ENCODE measurements at places on chromosomes 16 and 17. TPM values are rescaled to one million over a fixed set of nuclear protein-coding genes. Genes with fewer than 3 reads are reported as not detected.

- peak; percentile 49 for DNase-seq
Observed at GRCh38 chr16:61887903-61888302, 148.3 kb downstream of the CDH8 start.

The HOXB2 gene
- not detected for total RNA-seq

DNA sequence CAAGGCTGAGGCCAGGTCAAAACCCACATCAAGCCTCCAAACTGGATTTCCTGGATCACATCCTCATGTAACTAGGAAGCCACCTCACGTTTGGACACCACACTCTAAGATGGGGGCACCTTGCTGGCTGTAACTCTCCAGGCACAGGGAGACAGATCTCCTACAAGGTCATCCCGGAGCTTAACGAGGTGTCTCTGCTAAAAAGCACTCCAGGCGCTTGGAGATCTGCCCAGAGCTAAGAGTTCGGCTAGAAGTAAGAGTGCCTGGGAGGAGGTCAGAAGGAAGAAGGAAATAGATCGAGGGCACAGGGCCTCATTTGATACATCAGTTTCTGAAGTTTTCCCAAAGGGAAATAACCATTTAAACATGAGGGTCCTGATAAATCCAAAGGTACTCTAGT is 15.9 kb downstream of the PSMB3 start:
- no peak for DNase-seq

The RARA gene
- total RNA-seq = 12.1 TPM

DNA sequence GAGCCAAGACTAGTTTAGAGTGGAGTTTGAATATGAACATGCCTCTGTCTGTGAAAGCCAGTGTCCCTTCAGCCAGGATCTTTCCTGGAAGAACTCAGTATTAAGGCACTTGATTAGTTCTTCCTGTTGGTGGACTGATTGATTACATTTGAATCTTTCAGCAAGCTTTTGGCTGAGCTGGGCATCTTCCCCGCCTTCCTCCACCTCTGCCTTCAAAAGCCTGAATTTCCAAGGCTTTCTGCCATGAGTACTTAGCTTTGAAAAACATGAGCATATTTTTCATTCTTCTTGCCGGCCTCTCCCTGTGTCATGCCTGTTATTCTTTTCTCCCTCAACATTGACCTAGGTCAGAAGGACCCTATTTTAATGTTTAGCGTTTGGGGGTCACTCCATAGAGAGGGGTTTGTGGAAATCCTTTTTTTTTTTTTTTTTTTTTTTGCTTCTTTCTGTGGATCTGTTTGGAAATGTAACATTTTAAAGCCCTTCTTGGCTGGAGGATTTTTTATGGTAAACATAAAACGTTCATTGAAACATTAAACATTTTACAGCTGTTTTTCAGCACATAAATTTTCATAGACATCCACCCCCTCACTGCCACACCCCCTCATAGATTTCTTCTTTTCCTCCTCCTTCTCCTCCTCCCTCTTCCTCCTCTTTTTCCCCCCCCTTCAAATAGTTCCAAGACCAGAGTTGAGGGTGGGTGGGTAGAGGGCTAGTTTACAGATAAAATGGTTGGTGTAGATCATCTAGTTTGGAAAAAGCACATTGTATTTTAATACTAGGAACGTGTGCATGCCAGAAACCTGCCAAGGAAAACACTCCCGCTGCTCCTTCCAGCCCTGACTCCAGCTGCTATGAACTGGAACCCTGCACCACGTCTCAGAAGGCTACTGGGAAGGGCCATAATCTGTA is 645.9 kb downstream of the WWOX start:
- no peak for DNase-seq

DNA sequence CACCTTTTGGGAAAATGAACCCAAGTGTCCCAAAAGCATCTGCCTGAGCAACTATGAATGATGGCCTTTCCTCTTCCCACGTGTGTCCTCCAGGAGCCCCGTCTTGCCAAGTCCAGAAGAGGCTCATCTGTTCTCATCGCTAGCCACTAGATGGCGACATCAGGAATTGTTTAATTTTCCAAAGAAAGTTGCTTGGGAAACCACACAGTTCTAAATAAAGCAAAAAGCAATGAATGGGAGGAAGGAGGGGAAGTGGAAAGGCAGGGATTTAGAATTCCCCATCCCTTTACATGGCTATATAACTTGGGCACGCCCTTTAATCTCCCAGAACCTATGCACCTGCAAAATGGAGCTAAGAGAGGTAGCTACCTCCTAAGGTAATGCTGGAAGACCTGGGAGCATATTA is 9.0 kb upstream of the CDH5 start:
- DNase-seq = peak; percentile 75

DNA sequence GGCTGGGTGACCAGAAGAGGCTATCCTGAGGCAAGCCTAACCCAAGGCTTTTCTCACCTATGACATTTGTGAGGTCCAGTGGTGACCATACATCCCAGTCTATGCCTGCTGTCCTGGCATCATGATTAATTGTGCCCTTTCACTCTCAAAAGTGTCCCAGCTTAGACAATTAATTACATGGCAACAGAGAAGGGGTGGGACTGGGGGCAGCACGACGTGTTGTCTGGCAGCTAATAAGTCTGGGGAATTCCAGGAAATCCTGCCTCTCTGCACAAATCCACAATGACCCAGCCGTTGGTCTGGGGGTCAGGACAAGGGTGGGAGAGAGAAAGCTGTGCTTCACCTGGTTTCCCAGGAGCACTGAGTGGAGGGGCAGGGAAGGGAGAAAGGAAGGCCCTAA is 14.0 kb upstream of the MTMR4 start:
- DNase-seq = no peak

DNA sequence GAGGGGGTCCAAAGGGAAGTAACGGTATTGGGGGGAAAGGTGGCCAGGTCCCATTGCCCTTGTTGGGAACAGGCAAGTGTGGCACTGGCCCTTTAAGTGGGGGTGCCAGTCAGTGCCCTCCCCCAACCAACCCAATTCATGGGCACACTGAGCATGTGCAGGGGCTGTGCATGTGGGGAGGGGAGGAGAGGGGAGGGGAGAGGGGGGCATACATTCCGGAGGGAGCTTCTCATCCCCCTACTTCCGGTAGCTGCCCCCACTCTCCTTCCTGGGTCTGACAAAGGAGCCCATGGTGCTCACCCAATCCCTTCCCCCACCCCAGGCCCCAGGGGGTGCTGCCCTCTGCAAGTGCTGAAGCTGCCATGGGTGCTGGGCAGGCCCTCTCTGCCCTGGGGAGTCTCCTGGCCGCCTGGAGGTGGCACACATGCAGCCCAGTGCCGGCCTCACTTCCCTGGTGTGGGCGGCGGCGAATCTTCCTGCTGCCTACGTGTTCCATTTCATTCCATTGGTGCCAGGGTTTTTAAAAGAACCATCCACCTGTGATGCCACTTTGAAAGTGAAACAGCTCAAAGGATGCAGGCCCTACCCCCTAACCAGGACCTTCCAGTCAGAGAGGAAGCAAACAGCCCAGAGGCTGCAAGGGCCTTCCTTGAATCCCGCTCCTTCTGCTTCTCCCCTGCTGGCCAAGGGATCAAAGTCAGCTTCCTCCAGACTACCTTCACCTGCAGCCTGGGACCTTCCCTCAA is 11.0 kb downstream of the HEXIM2 start:
- DNase-seq = peak; percentile 92

The USP43 gene
- total RNA-seq = 7.7 TPM

- no peak for DNase-seq
Observed at GRCh38 chr16:84982434-84982833, 28.9 kb downstream of the ZDHHC7 start.

GRCh38 chr16:29687755-29688154 is 8.8 kb downstream of the QPRT start:
- DNase-seq = no peak

The TLCD2 gene
- 0.98 TPM for total RNA-seq

DNA sequence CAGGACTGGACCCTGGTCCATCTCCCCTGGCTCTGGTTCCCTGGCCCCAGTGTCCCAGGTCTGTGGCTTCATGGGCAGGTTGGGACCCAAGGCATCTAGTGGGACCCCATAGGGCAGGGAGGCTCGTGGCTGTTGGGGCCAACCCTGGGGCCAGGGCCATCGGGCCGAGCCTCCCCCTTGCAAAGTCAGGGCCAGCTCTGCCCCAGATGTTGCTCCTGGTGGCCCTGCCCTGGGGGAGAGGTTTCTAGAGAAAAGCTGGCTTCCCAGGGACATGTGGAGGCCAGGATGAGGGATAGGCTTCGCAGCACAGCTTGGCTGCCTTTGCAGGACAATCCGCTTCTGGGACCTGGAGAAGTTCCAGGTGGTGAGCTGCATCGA is 16.6 kb downstream of the KATNB1 start:
- no peak for DNase-seq

- DNase-seq = no peak
Observed at GRCh38 chr17:82358465-82359350, at the start of gene TEX19. TSS of gene TEX19 (plus strand) at chr17:82359247. CDS start at chr17:82362151, 2,904 bp downstream.

DNA sequence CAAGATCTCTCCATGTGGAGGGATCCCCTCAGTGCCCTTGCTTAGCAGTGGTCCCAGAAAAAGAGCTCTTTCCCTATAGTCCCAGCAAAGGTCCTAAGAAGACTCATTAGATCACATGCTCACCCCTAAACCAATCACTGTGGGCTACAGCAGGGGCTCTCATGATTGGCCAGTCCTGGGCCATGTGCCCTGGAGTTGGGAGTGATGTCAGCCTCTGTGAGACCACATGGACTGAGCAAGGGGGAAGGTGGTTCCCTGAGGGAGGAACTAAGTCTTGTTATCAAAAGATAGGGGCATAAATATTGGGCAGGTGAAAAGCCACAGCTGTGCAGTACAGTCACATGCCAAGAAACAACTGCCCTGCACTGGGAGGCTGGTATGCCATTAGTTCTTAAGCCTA is 51.3 kb downstream of the SCNN1B start:
- DNase-seq = no peak

DNA sequence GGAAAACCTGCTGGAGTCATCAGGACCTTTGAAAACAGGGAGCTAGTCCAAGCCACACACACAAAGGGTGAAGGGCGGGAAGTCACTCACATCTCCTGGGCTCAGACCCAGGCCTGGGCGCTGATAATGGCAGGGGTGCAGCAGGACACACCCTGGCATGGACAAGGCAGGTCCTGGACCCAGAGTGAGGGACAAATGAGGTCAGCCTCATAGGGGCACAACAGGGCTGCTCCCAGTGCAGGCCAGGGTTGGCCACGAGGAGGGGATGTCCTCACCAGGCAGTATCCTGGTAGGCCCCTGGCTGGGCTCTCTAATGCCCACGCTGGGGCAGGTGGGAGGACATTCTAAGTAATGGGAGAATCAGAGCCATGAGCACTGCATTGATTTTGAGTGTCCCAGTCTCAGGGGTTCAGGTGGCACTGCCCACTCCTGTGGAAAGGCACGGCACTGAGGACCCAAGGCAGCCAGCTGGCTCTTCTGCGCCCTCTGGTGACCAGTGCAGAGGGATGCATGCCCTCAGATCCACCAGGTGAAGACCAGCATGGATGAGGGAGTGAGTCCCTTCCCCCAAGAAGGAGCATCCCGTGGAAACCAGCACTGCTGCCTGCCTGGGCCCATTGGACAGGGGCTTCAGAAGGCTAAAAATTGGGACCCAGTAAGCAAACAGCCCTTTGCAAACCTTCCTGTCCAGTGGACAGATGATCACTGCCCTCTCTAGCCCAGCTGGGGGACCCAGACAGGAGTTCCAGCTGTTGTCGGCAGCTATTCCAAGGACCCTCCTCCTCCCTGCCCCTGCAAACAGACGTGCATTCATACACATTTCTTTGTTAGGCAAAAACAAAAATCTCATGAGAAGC is 23.4 kb upstream of the SREBF1 start:
- peak; percentile 67 for DNase-seq

- no peak for DNase-seq
Observed at GRCh38 chr17:3879591-3880417, 13.0 kb downstream of the CAMKK1 start.

DNA sequence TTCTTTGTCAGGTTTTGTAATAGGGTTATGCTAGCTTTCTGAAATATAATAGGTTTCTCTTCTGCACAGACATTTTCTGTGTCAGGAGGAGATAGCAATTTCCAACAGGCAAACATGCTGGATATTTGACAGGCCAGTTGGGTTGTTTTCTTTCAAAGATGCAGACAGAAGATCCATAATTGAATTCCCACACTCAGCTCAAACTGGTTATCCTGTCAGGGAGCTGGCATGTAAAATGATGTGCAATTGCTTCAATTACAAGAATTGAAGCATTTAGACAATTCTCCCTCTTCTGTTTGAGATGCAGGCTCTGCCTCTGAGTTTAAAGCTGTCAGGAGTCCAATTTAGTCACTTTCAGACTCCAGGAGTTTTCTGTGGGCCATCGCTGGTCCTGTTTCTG is 146.2 kb upstream of the ZKSCAN2 start:
- DNase-seq = no peak

The HSD3B7 gene
- total RNA-seq = 16.0 TPM

- no peak for DNase-seq
Observed at GRCh38 chr16:21593530-21594289, 5.7 kb upstream of the METTL9 start.

DNA sequence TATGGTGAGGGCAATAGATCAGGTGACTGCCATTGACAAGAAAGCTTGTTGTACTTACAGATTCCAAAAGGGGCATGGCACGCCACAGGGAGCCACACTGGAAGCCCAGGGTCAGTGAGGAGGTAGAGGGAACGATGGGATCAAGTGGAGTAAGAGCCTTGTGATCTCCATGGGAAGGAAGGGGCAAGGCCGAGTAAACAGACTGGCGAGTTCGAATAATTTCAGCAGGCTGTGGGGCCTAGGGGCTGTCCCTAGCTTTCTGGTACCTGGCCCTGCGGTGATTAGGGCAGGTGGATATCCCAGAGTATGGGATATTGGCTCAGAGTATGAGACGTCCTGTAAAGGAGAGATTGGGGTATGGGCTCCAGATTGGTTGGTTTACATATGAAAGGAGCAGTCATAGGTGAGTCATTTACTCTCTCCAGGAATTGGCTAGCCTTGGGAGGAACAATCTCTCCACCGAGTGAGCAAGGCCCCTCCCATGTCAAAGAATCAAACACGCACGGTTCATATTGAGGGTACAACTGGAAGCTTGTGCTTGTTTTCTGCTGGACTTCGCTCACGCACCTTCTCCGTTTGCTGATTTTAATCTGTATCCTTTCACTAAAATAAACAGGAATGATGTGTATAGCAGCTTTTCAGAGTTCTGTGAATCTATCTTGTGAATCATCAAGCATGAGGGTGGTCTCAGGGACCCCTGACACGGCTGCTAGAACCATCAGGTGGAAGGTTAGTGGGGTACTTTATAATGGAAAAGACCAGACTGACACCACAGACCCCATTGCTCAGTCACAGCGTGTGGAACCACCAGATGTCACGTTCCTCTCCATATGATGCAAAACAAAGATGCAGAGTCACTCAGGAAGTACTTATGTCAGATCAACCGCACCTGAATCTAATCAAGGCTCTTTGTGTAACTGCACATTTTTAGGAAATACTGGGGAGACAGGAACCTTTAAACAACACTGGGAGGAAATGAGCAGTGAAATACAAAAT is 27.9 kb downstream of the GABARAPL2 start:
- DNase-seq = no peak

The SLC2A4 gene
- not detected for total RNA-seq

DNA sequence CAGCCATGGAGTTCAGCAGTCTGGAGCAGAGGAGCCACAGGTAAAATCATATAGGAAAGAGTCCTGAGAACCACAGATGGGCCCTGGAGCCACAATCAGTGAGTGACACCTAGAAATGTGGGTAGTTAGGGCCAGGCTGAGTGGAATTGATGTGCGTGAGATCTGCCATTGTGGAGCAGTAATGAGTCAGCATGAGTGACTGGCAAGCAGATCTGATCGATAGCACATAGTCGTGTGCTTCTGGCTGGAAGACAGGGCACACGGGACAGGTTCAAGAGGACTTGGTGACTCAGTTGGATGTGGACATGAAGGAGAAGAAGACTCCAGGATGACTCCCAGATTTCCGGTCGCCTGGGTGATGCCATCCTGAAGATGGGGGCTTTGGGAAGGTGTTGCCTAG is 12.3 kb downstream of the ADORA2B start:
- DNase-seq = no peak

GRCh38 chr17:2137342-2138098 is 82.6 kb downstream of the HIC1 start:
- no peak for DNase-seq
